ENCODE measurements at places on chromosomes 11 and 22.

GRCh38 chr11:12930850-12931249, 78.3 kb upstream of the RASSF10 start:
- DNase-seq = no peak

DNA sequence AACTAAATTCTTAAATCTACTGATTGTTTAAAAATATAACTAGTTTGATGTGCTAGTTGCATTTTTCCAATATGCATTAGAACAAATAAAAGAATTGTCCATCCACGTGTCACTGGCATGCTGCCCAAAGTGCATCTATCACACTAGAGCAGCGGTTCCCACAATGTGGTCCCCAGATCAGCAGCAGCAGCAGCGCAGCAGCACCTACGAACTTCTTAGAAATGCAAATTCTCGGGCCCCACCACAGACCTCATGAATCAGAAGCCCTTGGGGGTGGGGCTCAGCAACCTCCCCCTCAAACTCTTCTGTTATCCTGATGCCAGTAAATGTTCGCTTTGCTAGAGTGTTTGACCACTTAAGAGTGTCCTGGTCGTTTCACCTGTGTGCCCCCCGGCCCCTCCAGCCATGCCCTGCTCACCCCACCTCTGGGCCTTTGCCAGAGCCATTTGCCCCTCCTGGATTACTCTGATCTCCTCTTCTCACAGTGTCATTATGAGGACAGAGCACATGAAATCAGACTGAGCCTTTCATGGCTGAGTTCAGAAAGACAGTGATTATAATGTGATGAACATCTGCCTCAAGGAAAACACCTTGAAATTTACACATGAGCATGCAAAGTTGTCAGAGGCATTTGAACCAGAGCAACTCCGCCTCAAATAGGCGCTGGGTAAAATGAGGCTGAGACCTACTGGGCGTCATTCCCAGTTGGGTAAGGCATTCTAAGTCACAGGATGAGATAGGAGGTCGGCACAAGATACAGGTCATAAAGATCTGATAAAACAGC, 12.6 kb upstream of the VSIG10L2 start:
- peak; percentile 65 for DNase-seq

DNA sequence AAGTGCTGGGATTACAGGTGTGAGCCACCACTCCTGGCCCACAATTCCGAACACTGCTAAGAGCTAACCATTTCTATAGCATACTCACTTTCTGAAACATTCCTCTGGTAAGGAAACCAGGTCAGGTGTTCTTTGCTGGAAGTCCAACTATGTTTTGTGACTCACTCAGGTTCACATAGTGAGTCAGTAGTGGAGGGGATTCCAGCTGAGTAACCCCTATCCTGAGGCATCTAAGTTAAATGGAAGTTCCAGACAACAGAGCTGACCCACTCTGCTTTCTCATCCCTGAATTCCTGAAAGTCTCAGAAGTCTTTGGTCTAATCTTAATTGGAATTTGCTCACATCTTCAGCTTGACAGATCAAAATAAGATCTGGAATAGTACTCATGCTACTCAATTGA, 3.0 kb upstream of the CHRNA10 start:
- no peak for DNase-seq

GRCh38 chr22:50111056-50111455, 21.2 kb downstream of the MOV10L1 start:
- no peak for DNase-seq

- DNase-seq = peak; percentile 78
Measured at GRCh38 chr11:134207538-134208239, 16.1 kb downstream of the NCAPD3 start.

GRCh38 chr22:41951898-41952474, at the start of gene SMIM45:
Gene SMIM45 (plus strand): TSS chr22:41952150.
- DNase-seq = no peak

GRCh38 chr22:48828688-48829087, 999.0 kb downstream of the BRD1 start:
- DNase-seq = no peak

DNA sequence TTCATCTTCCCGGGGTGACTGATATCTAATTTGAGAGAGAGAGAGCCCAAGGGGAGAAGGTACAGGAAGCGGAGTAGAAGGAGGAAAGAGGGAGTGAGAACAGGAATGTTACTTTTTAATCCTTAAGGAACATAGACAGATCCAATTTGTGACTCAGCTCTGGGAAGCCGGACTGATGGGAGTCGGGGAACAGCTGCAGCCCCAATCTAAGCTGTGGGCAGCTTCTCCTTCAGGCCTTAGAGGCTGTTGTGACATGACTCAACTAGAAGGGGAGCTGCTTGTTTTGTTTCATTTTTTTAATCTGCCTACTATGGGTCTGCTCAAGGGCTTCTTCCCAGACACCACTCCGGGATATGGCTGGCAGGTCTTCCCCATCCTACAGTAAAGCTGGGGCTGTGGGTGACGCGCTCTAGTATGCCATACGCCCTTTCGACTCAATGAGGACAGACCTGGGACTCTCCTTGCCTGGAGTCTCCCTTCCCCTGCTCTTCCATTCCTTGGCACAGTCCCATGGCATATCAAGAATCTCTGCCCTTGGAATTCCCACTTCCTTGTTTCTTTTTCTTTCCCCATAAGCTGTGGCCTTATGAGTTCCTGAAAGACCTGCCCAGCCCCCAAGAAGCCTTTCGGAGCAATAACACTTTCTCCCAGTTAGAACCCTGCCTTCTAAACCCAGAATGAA, 103.3 kb upstream of the AKIP1 start:
- DNase-seq = no peak

GRCh38 chr11:134086376-134086775, 17.5 kb downstream of the JAM3 start:
- no peak for DNase-seq

GRCh38 chr11:100777103-100777502, 90.0 kb downstream of the ARHGAP42 start:
- no peak for DNase-seq

DNA sequence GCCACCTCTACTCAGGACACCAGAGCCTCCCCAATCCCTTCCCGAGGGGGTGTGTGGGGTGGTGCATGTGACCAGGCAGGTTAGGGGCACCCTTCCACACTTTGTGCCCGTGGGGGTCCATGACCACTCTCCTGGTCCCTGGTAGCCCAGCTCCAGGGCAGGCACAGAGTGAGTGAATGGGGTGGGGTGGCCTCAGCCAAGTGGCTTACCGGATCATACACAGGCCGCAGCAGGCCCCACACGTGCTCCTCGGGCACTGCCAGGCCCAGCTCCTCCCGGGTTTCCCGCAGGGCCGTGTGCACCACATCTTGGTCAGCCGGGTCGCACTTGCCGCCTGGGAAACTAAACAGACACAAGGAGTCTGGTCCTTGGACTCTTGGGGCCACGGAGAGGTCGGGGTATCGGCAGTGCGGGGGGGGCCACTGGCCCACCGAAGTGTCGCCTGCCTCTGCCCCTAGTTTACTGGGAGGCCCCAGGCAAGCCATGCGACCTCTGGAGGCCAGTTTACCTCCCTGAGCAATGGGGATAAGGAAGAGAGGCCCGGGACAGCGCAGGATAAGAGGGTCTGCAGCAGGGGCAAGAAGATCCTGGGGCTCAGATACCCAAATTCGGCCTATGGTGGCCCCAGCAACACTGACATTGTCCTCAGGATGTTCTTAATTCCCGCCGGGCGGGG, 889 bp downstream of the NUDT8 start:
- DNase-seq = no peak

GRCh38 chr11:24206030-24206429, 290.8 kb upstream of the LUZP2 start:
- DNase-seq = no peak

- DNase-seq = no peak
Measured at GRCh38 chr11:57585301-57585700, 12.2 kb upstream of the SERPING1 start.

GRCh38 chr11:95140397-95141033, 50.9 kb downstream of the ENDOD1 start:
- DNase-seq = no peak

- DNase-seq = no peak
Measured at GRCh38 chr11:19316434-19316833, 75.7 kb upstream of the E2F8 start.

DNA sequence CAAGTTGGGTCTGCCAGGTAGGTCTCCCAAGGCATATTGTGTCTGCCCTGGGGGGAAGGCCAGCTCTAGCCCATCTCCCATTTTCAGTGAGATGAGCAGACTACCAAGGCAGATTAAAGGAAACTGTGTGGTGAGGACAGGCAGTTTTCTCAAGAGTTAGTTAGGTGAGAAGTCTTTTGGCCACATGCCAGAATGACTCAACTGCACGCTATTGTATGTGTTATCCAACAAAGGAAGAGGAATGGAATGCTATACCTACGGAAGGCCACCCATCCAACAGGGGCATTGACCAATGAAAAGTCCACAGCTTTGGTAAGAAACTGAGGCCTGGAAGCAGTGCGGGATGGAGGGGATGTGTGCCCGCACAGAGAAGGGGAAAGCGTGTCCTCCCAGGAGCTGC, 941.7 kb downstream of the NTM start:
- DNase-seq = no peak

GRCh38 chr11:118918686-118919280, 6.9 kb downstream of the BCL9L start:
- DNase-seq = no peak

All from stimulated activated CD8-positive, alpha-beta memory T cell treated with anti-CD3 and anti-CD28 coated beads, Interleukin-4, amount 100 ng/mL, for 48 hours (primary cell).